ENCODE measurements at places on chromosomes 2 and 18. TPM values are rescaled to one million over a fixed set of nuclear protein-coding genes. Genes with fewer than 3 reads are reported as not detected.
A peak's percentile ranks its signal among the peaks of the same experiment; 100 is the strongest.

- no peak for DNase-seq
These were observed 27.7 kb downstream of the POLE4 start for GRCh38 chr2:74985978-74986609.

DNA sequence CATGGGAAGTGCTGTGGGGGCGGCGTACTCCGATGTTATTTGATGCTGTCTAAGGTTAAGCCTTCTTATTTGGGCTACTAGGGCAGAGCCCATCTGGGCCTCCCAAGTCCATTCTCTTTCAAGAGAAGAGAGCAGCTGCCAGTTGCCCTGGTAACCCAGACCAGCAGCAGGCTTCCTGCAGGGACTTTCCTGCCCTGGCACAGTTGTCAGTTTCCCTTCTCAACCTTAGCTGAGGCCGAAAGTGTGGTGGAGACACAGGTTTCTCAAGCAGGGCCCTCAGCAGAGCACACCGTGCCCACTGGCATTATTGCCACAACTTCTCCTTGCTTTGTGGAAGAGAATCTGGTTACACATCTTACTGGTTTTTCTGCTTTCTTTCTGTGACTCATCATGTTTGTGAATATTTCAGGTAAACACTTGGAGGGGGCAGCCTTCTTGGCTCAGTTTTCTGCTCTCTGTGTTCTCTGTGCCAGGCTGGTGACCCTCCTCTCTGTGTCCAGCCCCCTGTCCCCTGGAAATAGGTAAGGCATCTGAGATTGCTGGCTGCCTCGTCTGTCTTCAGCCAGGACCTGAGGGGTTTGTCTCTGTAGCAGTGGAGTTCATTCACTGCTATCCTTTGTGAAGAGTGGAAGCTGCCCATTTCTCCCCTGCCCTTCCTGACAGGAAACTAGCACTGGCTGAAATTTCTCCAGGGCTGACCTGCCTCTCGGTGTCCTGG, 111.0 kb downstream of the B3GNT2 start:
- peak; percentile 39 for DNase-seq

DNA sequence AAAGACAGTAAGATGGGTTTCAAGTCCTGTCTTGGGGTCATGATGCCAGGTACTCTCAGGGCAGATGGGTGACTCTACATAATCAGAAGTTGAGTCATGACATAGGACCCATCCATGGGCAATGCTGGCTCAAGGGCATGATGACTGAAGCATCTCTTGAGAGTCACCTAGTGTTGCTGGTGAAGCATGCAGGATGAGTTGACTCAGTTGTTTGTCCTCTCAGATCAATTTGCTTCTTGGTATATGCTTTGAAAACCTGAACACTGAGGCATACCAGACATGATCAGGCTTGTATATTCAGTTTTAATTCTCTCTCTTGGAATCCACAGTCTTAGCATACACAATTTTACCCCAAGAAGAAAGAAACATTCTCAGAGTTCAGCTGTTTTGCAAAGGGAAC, 658.9 kb upstream of the NXPH2 start:
- no peak for DNase-seq

DNA sequence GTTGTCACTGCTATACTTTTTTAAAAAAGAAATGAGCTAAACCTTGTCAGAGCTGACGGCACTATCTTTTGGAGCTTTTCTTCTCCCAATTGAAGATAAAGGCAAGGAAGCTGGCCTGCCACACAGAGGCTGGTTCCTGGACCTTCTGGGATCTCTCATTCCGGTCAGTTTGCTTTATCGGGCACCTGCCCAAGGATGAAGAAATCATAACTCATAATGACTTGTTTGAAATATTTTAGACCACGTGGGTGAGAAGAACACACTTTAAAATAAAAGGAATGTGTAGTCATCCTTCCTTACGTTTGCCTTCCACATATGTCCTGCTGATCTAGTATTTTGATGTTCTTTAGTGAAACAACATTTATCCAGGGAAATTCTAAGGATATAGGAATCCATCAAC, 535.7 kb downstream of the DCC start:
- no peak for DNase-seq

DNA sequence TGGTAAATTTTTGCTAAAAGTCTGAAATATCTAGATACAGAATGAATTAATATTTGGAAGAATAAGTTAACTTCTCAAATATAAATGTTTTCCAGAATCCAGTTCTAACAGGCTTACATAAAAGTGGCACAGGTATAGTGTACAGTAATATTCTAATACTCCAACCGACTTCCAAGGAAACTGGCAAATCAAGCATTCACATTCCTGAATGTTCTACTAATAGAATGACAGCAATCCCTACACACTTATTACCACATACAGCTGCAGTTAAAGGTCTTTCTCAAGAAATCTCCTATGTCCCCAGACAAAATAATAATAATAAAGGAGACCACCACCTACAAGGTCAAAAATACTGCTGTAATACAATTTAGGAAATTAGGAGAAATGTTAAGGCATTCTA, 31.9 kb downstream of the TMEM131 start:
- DNase-seq, result no peak

- DNase-seq, result no peak
These were observed 8.8 kb upstream of the POMC start for GRCh38 chr2:25177211-25177611.

- no peak for DNase-seq
These were observed 6.8 kb downstream of the THUMPD2 start for GRCh38 chr2:39772086-39772811.

DNA sequence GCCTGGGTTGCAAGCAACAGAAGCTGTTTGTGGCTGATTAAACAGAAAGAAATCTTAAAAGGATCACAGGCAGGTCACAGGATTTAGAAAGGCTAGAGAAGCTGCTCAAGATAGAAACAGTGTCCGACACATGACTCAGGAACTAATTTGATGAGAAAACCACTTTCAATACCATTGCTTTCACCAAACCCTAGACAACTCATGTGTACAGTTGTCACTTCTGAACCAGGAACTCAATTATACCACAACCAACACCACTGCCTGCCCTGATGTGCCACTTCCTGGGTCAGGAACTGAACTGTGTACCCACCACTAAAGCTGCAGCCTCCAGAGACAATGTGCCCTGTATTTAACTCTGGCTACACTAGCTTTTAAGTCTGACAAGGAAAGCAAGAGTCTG, 56.0 kb downstream of the TMEM247 start:
- no peak for DNase-seq

Gene C2orf66
- total RNA-seq, result not detected

Gene AQP12B
- 2.4 TPM for total RNA-seq
